Astrocyte of the spinal cord (primary cell): ENCODE measurements at places on chromosomes 5 and 9.

DNA sequence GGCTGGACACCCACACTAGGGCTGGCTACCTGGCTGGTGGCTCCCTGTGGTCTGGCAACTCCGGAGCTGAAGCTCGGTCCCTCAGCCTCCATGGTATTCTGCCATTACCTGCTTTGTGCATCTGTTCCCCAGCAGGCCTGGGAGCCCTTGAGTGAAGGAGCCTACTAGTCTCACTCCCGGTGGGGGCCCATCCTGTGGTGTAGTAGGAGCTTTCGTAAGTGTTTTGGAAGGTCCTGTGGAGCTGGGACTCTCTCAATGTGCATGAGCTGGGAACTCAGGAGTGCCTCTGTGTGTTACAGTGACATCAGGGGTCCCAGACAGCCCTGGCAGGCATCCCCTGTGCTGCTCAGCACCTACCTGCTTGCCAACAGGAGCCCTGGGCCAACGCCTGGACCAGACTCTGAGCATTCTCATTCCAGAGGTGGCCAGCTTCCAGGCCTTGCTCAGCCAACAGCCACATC, 267.1 kb downstream of the GADD45G start:
- no peak for DNase-seq

DNA sequence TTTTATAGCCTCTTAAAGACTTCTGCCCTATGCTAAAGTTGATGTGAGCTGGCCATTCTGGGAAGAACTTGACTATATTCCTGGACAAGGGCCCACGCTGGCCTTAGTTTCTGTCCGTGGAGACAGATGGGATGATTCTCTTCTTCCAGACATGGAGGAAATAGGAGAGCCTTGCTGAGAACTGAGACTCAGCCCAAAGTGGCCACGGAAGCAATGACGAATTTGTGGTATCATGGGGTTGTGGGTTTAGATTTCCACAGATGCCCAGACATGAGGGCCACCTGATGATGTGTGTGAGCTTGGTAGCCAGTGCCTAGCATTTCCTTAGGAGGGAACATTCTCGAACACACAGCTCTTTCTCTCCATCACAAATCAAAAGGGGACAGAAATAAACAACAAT, 309.1 kb downstream of the NSG2 start:
- DNase-seq, result no peak

GRCh38 chr9:87447547-87448432, 49.9 kb upstream of the DAPK1 start:
- peak; percentile 3 for DNase-seq

DNA sequence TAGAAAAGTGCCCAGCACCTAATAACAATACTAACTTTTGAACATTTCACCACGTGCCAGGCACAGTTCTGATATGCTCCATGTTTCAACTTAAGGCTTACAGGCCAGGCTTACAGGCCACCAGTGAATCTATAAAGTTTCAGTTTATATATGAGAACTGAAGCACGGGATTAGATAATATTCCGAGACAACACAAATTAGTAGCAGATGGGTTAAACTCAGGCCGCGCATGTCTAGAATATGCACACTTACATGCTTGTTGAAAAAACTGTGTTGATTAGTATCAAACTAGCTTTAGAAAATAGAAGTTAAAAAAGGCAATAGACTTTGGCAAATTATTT, 587.9 kb downstream of the MTRR start:
- no peak for DNase-seq

DNA sequence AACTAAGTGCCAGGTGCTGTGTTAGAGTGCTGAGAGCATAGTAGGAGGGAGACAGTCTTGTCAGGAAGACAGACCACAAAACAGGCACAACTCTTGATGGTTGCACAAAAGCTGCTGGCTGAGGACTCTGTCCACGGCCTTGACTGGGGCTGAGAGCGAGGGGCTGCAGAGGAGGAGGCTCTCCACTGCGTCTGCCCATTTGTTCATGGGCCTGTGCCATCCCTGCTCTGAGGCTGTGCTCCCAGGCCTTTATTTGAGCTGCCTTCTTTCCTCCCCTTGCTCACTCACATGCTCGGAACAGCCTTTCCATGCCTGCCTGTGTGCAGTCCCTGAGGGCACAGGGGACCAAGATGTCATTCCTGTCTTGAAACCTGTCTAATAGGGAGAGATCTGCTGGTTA, 147.8 kb downstream of the CACNA1B start:
- no peak for DNase-seq

DNA sequence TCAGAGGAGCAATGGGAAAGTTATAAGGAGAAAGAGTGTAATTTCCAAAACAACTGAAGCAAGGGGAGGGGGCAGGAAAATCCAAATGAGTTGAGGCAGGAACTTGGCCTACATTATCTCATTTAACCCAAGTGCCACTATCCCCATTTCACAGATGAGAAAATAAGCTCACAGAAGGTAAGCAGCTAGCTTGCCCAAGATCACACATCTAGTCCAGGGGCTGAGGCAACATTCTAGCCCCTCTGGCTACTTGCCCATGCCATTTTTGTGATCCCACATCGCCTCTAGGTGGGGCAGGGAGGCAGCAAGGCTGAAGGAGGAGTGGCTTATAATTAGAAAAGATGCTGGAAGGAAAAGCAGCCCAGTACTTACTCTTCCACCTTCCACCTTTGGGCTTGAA, 2.6 kb upstream of the PSIP1 start:
- no peak for DNase-seq

GRCh38 chr9:113375057-113376023, 1.4 kb downstream of the HDHD3 start:
- DNase-seq, result no peak

- no peak for DNase-seq
These were observed 962 bp upstream of the PKN3 start for GRCh38 chr9:128701227-128701854.

- DNase-seq, result no peak
These were observed 16.1 kb upstream of the FRRS1L start for GRCh38 chr9:109182940-109183798.

GRCh38 chr9:19689328-19690101, 99.3 kb downstream of the SLC24A2 start:
- DNase-seq, result no peak

GRCh38 chr5:143677403-143677802, 134.6 kb upstream of the HMHB1 start:
- DNase-seq, result no peak

- DNase-seq, result no peak
These were observed 265.0 kb upstream of the ZNF608 start for GRCh38 chr5:125011419-125011818.

- peak; percentile 34 for DNase-seq
These were observed 402.7 kb upstream of the TNC start for GRCh38 chr9:115520646-115521045.

GRCh38 chr9:89881431-89881830, 276.6 kb downstream of the GADD45G start:
- no peak for DNase-seq

DNA sequence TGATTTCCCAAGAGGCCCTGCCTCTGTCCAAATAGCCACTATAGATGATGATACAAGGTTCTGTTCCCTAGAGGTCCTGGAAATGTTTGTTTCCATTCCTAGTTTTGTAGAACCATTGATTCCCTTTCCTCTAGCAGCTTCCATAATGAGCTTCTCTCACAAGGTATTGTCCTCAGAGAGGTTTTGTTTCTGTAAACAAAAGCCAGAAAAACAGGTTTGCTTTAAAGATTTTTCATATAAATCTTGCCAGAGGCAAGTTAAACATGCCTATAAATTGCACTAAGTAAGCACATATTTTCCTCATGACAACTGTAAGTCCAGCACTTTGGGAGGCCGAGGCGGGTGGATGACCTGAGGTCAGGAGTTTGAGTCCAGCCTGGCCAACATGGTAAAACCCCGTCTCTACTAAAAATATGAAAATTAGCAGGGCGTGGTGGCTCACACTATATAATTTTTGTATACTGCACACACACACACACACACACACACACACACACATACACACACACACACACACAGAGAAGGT, 1787.7 kb downstream of the EFNA5 start:
- DNase-seq, result no peak

DNA sequence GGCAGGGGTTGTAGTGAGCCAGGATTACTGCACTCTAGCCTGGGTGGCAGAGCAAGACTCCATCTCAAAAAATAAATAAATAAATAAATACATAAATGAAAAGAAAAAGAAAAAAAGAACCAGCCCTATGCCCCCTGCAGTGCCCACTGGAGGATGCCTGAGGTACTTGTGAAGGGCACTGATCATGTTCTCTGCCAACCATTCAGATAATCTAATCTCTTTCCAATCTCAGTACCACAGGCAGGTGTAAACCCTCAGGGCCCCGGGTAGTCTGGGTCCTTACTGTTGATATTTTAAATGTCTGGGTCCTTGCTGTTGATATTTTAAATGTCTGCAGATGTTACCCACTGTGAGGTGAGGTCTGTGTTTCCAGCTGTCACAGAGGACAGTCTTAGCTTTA, 321.8 kb upstream of the ADCY2 start:
- DNase-seq, result no peak

DNA sequence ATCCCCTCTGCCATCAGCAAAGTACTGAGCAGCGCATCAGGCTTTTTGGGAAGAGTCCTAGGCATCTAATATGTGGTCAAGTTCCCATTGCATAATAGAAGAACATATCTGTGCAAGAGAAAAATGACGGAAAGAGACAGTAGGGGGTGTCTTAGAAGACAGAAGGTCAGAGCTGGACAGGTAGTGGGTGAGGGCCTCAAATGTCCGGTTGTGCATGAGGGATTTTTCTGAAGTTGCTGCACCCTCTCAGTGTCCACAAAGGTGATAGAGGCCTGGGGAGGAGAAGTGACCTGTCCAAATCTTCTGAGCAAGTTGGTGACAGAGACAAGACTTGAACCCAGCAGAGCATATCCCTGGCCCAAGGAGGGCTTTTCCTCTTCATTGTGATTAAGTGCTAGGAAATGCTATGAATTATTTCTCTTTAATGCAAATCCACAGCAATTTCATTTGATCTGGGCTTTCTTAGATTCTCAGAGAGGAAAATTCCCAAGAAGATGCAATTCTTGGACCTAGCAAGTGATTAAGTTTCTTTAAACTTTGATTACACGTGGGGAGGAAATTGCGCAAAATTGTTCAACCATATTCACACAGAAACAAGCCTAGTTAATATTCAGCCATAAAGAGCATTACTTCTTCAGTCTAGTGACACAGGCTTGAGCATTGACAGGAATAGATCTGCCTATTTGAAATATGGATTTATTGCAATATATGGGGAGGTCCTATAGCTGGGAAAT, at the start of gene OR2S2:
Gene OR2S2 (minus strand): TSS at position 51 of the 734 bp plus-strand sequence. CDS start 56 bp downstream, outside the sequence.
- DNase-seq, result no peak

DNA sequence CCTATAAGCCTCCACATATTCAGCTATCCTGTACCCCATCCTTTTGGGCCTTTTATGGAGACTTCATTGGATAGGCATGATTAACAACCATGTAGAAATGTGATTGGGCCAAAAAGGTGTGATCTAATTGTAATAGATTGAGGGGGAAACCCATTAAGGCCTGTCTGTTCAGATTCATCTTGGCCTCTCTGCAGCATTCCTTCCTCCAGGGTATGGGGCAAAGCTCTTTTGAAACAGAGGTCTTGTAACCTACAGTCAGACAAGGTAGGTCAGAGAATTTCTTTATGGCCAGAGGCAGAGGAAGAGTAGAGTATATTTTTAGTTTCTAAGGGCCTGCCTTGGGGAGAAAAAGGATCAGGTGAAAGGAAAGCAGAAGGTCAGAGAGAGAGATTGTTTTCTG, 98.5 kb downstream of the INVS start:
- DNase-seq, result no peak

DNA sequence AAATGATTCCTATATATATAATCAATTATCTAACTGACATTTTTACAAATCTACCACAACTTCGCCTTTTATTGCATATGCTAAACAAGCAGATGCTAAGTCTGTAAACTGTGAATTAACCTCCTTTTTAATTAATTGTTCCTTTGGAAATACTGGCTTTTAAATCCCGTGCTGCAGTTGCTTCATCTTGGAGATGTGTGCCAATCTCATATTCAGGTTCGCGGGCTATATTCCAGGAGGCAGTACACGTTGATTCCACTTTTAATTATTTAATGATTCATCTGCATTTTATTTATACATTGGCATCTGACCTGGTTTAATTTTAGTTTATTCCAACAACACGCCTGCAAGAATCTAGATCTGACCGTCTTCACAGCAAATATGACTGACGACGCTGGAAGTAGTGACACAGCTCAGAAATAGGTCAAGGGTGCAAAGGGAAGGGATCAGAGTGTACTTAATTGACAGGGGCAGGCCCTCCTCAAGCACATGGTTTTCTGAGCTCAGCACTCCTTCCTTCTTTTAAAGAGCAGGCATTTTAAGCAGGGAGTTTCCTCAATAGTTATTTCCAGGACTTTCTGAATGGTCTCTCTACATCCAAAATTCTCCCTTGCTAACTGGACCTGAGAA, 125.2 kb downstream of the GLIS3 start:
- DNase-seq, result no peak

- peak; percentile 98 for DNase-seq
These were observed 192.6 kb downstream of the TLE4 start for GRCh38 chr9:79764374-79764773.

DNA sequence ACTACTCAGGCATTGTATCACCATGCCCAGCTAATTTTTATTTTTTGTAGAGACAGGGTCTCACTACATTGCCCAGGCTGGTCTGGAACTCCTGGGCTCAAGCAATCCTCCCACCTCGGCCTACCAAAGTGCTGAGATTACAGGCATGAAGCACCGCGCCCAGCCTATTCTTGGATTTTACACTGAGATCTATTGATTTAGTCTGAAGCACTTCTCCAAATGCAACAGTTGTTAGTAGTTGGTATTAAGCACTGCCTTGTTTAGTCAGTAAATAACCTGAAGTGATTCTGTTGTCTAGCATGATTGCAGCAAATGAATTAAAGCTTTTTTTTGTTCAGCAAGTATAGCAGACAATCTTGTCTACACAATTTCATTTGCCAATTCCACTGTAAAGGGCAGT, 8.9 kb upstream of the CCNB1 start:
- DNase-seq, result no peak

GRCh38 chr5:124745928-124746915, at the start of gene ZNF608:
TSS of gene ZNF608 (minus strand) at chr5:124746639. CDS start at chr5:124744989, 1,650 bp downstream.
- DNase-seq, result peak; percentile 91

GRCh38 chr9:127872369-127873222, 4.9 kb downstream of the AK1 start:
- no peak for DNase-seq

- DNase-seq, result no peak
These were observed 143.3 kb upstream of the SMARCA2 start for GRCh38 chr9:1871626-1872419.

GRCh38 chr9:123059472-123060220, 26.2 kb downstream of the GPR21 start:
- no peak for DNase-seq

- DNase-seq, result peak; percentile 37
These were observed 156.4 kb downstream of the SPOCK1 start for GRCh38 chr5:137342764-137343163.

GRCh38 chr5:126809916-126810315, 33.0 kb downstream of the LMNB1 start:
- no peak for DNase-seq

DNA sequence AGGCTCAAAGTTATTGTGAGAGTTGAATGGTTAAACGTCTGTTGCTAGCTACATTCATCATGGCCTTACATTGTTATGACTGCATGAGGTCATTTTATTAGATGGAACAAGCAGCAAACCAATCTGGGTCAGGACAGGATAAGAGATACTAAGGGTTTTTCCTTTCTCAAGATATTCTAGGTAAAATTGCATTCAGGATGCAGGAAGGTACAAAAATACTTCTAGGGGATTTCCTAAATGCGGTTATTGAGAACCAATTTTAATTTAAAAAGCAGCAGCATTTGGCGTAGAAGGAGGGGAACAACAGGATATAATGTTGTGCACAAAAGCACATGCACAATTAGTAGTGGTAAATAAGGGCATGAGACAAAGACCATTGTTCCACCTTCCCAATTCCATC, 39.2 kb upstream of the LURAP1L start:
- DNase-seq, result no peak
